ENCODE measurements at places on chromosomes 4 and X.

DNA sequence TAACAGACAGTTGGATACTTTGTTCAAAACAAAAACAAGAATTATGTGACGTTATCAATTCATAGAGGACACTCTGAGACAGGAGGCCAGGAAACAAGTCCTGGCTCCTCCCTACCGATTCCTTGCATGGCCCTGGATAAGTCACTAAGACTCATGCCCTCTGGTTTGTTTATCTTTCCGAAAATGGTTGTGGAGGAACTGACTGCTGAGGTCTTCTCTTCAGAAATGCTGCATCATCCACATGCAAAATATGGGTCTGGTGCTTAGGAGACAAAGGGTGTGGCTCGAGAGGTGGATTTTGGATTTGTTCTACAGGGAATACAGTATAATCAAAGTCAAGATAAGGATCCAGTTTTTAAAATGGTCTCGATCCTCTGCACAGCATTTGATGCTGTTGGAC, 130.9 kb downstream of the RELL1 start:
- DNase-seq, result no peak

GRCh38 chr4:82797405-82798111, 1.0 kb downstream of the SCD5 start:
- no peak for DNase-seq

GRCh38 chr4:61922766-61923165, 722.6 kb downstream of the ADGRL3 start:
- no peak for DNase-seq

- no peak for DNase-seq
Measured at GRCh38 chrX:4263030-4263803, 549.8 kb upstream of the PRKX start.

- DNase-seq, result peak; percentile 41
Measured at GRCh38 chrX:39730662-39731329, 367.0 kb downstream of the BCOR start.

- no peak for DNase-seq
Measured at GRCh38 chrX:53320543-53321229, 39.3 kb upstream of the IQSEC2 start.

DNA sequence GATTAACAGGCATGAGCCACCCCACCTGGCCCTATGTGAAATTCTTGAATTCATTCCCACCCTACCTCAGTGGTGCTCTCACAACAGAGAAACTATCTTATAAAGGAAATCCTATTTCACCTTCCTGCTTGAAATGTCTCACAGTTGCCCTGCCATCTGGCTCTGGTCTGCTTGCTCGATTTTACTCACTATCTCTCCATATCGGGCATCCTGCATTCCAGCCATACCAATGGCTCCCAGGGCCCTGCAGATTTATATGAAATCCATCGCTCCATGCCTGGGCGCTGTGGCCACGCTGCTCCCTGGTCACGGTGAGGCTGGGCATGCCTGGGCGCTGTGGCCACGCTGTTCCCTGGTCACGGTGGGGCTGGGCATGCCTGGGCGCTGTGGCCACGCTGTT, 15.8 kb downstream of the SORBS2 start:
- DNase-seq, result no peak
